Memory B cell (primary cell): ENCODE measurements at places on chromosomes 16 and 17.

- DNase-seq: no peak
Measured at GRCh38 chr17:81930142-81931125, 2.9 kb upstream of the MAFG start.

GRCh38 chr17:45380046-45380765 is 52.5 kb downstream of the ARHGAP27 start:
- DNase-seq: no peak

DNA sequence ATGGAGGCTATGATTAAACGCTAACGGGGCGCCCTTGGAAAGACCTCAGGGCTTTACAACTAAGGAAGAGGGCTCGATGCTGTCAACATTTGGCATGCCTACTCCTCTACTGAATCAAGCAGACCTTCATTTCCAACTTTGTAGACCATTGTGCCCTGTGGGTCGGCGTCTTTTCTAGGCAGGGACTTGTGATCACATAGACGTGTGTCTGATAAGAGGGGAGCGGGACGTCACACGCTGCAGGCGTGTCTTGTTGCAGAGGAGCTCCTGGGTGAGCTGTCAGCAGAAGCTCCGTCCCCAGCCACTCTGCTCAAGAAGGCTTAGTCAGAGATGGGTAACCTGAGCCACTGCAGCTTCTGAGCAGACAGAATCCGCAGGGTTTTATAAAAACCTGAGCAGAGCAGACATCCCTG is 2.8 kb downstream of the MAPK8IP3 start:
- no peak for DNase-seq

DNA sequence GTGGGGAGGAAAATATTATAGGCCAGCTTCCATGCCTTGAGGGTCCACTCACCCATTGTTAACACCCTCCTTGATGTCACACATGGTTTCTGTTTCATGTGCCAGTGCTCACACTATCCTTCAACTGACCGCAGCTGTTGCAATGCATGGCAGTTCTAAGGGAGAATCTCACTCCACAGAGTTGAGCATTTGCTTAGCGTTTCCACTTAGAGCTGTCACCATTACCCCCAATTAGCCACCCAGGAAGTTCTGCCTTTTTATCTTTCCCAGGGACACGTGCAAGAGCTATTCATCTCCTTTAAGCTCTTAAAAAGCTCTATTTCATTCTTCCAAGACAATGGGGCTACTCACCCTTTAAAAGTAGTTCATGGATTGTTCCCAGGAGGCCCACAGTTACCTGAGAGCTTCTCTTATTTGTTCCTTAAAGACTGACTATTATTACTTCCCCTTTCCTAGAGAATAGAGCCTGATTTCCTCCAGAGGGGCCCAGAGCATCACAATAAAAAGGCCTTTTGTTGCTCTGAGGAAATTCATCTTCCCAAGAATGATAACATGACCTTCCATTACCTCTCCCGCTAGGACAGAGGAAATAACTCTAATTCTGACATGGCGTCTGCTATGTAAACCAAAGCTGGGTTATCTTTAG is 126.8 kb downstream of the CACNG3 start:
- DNase-seq: no peak

DNA sequence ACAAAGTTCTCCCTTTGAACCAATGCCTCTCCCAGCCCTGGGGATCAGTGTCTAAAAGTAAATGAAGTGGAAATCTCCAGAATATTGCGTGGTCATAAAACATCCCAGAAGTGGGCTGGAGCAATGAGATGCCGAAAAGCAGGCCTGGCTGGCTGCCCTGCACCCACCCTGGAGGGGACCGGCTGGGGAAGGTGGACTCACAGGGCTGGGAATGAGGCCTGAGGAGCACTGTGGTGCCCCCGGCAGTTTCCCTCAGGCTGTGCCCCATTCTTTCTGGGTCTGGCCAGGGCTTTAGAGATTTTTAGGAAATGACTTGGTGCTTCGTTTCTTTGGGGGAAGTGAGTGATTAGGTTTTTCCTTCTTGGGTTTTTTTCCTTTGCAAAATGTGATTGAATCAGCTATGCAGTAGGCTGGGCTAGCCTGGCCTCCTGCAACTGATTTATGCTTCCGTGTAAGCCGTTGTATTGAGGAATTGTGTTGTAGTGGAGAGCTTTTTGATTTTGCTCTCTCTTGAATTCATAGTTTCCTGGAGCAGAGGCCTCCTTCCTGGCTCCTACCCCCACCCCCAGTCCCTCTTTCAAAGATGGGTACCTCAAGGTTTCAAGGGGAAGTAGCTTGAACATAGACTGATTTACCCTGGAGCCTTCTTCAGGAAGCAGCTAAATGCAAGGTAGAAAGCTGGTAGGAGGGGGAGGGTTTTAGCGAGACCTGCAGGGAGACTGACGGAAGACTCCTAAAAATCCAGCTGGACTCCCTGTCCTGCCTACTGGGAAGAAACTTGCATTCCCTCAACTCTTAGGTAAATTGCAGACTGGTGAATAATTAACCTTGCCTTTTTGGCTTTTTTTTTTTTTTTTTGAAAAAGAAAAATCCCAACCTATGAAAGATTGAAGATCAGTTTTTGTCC is 170.2 kb downstream of the RAB11FIP4 start:
- no peak for DNase-seq

DNA sequence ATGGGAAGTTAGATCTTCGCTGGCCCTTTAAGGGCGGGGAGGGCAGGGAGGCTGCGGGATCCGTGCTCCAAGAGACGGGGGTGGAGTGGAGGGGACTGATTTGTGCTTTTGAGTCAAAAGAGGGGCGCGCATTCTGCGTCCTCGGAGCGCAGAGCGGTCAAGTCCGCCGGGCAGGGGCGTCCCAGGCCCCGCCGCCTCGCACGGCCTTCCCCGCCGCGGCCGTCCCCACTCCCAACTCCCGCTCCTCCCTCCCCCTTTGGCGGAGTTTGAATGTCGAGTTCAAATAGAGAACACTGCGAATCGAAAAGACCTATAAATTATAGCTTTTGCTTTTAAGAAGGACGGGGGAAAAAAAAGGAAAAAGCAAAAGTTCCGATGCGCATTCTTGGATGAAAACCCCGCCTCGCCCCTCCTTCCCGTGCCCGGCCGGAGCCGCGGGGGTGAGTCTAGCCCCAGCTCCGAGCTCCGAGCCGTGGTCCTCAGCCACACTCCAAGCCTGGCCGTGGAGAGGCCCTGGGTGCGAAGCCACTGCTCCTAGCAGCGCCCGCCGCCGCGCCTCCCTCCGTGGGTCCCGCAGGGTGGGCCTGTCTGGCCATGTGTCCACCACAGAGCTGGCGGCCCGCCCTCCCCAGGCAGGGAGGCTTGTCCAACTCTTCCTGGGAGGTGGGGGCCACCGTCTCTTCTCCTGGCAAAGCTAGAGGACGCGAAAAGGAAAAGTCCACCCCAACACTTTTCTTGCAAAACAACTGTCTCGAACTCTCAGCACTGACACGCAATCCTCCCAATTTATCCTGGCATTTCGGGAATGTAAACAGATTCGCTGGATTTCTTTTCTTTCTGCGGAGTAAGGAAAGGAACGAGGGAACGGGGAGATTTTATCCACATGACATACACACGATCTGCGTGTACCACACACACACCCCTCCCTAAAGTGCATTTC is 3.6 kb downstream of the CBX8 start:
- DNase-seq: no peak

DNA sequence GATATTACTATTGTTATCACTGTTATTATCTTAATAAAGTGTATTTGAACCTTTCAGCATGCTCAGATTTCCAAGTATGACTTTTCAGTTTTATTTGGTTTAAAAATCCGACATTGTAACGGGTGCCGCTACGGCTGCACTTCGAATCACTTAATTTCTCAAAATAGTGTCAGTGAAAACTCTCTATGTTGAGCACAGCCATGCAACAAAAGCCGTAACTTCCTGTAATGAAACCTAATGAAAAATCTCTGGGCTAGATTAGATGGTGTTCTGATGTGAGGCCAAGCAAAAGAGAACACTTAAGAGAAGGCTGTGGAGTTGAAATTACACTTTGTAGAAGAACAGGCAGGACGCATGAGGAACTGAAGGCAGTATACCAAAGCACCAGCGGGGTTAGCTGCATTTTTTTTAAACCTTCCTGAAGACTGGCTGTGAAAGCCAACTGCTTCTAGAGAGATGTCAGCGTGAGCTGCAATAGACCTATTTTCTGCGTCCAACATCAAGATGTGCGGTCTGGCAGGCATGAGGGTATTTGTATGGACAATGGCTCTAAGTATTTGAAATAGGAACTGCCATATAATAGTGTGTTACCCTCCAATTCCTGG is 1545.0 kb upstream of the GOT2 start:
- no peak for DNase-seq

- DNase-seq: no peak
Measured at GRCh38 chr16:89412811-89413210, 77.5 kb downstream of the ANKRD11 start.

- DNase-seq: no peak
Measured at GRCh38 chr16:53132406-53132805, 77.6 kb downstream of the CHD9 start.

- DNase-seq: no peak
Measured at GRCh38 chr17:65584604-65585521, 23.4 kb upstream of the AXIN2 start.

DNA sequence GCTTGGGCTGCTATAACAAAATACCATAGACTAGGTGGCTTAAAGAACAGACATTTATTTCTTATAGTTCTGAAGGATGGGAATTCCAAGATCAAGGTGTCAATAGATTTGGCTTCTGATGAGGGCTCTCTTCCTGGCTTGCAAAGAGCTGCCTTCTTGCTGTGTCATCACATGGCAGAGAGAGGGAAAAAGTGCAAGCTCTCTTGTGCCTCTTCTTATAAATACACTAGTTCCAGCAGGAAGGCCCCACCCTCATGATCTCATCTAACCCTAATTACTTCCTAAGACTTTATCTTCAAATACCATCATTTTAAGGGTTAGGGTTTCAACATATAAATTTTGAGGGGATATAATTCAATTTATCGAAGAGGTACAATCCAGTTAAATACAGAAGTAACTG is 30.6 kb downstream of the ABCA9 start:
- DNase-seq: no peak

DNA sequence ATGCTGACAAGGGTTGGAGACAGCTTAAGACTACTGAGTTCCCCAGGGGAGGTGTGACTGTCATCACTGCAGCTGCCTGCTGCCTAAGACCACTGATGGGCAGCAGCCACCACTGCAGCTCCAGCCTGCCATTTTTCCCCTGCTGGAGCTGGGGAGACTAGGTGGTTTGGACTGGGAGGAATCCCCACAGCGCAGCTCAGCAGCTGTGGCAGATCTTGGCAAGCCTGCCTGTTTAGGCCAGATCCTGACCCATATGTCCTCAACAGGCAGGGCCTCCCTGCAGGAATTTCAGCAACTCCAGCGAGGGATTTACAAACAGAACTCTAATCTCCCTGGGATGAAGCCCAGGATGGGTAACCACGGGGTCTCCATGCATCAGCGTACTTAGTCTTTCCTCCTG is 356.4 kb upstream of the TOM1L1 start:
- DNase-seq: no peak

- no peak for DNase-seq
Measured at GRCh38 chr16:1550069-1550468, 16.6 kb downstream of the TMEM204 start.

GRCh38 chr17:81184555-81184954 is 18.5 kb upstream of the AATK start:
- DNase-seq: no peak

- no peak for DNase-seq
Measured at GRCh38 chr16:88628512-88628974, 9.8 kb upstream of the IL17C start.

- DNase-seq: no peak
Measured at GRCh38 chr17:6464446-6465041, 20.3 kb downstream of the PIMREG start.

DNA sequence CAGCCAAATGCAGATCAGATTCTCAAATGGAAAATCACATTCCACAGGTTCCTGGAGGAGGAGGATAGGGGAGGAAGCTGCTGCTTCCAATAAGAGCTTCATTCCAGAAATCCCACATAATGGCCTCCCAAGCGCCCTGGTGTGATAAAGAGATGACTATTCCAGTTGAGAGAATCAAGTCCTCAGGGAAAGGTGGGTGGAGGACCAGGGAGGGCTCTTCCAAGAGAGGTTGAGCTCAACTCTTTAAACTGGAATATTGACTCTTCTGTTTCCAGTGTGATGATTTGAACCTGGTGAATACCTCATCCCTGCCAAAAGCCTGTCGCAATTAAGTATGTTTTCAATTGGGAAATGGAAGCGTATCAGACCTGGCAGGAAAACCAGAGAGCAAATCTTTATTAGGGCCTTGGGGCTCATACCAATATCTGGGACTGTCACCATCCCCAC is 81.4 kb upstream of the DYNLRB2 start:
- no peak for DNase-seq

GRCh38 chr16:54407596-54407995 is 121.0 kb upstream of the IRX3 start:
- DNase-seq: no peak

GRCh38 chr17:62008294-62008693 is 56.8 kb downstream of the MED13 start:
- no peak for DNase-seq

GRCh38 chr17:68972119-68972704 is 17.0 kb upstream of the ABCA8 start:
- no peak for DNase-seq

- no peak for DNase-seq
Measured at GRCh38 chr16:56814537-56815432, 50.2 kb upstream of the SLC12A3 start.
